Osteocyte (in vitro differentiated cells): ENCODE measurements at places on chromosomes 6 and 20.

- no peak for DNase-seq
Measured at GRCh38 chr6:148959008-148959407, 212.2 kb downstream of the UST start.

- no peak for DNase-seq
Measured at GRCh38 chr20:17935186-17935585, 33.4 kb downstream of the SNX5 start.

DNA sequence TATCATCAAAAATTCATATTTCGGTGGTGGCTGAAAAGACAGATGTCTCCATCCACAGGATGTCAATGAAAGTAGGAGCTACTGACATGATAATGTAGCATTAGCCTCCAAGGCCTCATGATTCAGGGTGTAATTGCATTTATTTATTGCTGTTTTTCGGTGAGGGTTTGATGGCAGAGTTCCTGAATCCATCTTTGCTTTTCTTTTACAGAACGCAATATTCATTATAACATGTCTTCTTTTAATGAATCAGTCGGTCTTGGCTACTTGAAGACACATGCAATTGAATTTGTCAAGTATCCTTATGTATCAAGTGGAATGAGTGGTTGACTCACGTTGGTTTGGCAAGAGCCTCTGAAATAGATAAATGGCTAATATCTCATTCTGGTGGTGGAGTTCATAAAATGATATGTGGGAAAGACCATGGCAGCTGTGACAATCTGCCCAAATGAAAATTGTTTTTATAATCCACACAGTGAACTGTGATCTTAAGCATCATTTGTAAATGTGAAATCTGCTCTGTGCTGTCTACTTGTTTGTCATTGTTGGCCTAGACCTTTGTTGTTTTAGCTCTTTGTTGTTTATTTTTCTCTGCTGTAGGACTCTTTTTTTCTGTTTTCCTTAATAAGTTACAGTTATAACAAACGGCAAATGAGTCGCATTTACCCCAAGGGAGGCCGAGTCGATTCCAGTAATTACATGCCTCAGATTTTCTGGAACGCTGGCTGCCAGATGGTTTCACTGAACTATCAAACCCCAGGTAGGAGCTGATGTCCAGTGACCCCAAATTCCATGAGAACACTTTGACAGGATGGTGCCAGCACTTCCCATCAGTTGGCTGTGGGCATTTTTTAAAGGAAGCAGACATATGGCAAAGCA, 105.7 kb upstream of the LAMP5 start:
- no peak for DNase-seq

DNA sequence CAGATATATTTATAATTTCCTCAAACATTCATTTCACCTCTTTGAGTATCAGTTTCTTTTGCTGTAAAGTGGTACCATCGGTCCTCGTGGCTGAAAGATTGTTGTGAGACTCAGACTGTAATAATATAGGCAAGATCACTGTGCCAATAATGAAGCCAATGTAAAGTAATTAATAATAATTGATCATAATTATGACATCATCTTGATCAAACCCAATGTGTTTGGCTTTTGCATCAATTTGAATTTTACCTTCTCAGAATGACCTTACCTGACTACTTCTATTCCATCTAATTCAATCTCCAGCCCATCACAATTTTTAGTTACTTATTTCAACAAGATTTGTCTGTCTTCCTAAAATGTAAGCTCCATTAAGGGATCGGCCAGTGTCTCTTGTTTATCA, 15.8 kb upstream of the MTRF1L start:
- no peak for DNase-seq

GRCh38 chr6:45554591-45554990, 176.9 kb upstream of the SUPT3H start:
- no peak for DNase-seq

GRCh38 chr20:8291873-8292272, 159.8 kb downstream of the PLCB1 start:
- no peak for DNase-seq

GRCh38 chr20:59207742-59208357, 44.2 kb downstream of the ZNF831 start:
- peak; percentile 64 for DNase-seq

- no peak for DNase-seq
Measured at GRCh38 chr6:74152096-74152675, 456.2 kb downstream of the CD109 start.

DNA sequence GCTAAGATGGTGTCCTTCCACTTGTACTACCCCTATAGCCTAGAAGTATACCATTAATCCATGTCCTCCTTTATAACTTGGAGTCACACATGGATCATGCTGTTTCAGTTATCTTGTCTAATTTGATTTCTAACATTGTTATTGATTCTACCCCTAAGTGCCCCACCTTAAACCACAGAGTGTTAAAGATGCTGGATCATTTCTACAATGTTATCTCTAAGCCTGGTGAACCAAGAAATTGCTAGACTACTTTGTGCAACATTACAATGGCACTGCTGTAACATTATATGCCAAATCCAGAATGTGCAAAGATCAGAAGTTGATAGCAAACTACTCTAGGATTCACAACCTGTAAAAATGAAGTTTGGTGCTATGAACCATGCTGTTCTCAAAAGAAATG, 1.7 kb downstream of the CGA start:
- no peak for DNase-seq

GRCh38 chr20:23536328-23536974, 31.8 kb downstream of the CST9L start:
- no peak for DNase-seq

- DNase-seq = no peak
Measured at GRCh38 chr6:45681860-45682511, 304.3 kb upstream of the SUPT3H start.

GRCh38 chr6:129644567-129645015, 65.4 kb downstream of the ARHGAP18 start:
- DNase-seq = no peak

GRCh38 chr6:6545616-6546317, 42.8 kb upstream of the LY86 start:
- DNase-seq = peak; percentile 68

DNA sequence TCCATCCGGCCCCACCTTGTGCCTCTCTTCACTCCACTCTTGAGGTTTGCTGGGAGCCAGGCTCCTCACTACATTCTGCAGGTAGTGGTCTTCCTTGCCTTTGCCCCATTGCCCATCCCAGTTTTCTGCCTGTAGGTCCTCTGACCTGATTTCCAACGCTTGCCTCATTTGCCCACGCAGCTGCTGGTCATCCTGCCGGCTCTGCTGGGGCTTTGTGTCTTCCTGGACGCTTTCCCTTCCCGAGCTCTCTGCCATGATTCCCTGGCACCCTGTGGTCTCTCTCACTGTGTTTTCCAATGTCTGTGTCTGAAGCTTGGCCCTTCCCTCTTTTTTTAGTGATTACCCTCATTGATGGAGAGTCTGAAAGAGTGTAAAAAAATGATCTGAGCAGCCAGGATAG, 451.6 kb downstream of the UTRN start:
- no peak for DNase-seq

DNA sequence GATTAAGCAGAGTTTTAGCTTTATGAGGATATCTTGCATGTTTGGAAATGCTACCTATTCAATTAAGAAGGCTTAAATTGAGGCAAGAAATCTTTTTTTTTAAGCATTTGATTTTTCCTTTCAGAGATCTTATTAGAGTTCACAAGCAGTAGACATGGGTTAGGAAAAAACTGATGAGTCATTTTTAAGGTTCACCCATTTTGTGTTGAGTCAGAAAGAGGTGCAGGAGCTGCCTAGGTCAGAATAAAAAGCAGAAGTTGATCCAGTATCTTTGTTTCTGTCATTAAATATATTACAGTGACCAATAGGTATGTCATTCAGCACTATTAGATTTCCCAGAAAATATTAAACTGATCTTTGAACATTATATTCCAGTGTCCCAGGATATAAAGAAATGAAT, 306.8 kb downstream of the LMBRD1 start:
- no peak for DNase-seq

- no peak for DNase-seq
Measured at GRCh38 chr6:157070403-157071107, 252.8 kb downstream of the TMEM242 start.

- no peak for DNase-seq
Measured at GRCh38 chr6:41459738-41460137, 86.4 kb upstream of the FOXP4 start.

GRCh38 chr20:11437090-11437489, 480.6 kb upstream of the BTBD3 start:
- DNase-seq = no peak

DNA sequence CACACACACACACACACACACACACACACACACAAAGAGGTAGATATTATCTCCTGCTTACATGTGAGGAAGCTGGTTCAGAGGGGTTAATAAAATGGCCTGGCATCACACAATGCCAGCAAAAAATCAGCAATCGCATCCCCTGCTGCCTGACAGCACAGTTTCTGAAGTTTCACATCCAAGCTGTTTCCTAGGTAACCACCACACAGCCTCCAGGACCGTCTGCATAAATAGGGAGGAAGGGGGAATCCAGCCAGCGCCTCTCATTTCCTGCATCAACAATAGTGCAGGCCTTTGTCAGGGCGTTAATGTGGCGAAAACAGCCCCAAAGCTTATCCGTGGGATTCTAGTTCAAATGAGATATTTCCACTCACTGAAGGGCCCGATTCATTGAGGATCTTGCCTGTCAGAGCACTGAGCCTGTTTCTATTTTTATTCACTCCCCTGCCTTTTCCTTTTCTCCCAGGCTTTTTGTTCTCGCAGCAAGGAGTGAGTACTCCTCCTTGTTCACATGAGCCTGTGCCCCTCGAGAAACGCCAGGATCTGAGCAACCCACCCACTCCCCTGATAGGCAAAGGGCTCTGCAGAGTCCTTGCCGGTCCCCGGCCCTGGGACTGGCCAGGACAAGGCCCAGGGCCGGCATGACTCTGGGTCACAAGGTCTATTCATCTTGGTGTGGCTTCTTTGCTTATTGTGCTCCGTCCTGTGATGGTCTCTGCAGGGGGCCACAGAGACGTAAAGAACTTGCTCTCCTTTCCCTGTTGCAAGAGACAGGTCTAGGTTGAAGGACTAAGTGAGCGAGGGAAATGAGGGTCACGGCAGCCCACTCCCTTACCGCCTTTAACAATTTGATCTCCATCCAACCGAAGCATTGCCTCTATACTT, 32.7 kb downstream of the TUBB2B start:
- DNase-seq = no peak

DNA sequence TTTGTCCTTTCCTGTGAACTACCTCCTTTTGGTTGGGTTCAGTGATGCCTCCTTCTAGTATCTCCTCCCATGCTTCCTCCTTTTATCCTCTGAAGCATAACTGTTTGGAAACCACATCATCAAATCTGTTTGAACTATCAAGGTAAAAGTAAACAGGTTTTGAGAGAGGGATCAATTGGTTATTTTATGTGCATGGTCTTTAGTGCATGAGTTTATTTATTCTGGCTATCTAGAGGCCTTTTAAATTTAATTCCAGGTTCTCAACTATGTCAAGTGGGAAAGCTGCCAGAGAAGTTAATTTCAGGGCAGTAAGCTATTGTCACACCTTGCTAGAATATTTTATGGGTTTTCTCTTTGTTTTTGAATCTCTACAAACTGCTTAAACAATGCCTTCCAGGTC, 54.1 kb downstream of the WASF1 start:
- DNase-seq = no peak

- DNase-seq = no peak
Measured at GRCh38 chr20:5153612-5154542, 27.1 kb downstream of the CDS2 start.

DNA sequence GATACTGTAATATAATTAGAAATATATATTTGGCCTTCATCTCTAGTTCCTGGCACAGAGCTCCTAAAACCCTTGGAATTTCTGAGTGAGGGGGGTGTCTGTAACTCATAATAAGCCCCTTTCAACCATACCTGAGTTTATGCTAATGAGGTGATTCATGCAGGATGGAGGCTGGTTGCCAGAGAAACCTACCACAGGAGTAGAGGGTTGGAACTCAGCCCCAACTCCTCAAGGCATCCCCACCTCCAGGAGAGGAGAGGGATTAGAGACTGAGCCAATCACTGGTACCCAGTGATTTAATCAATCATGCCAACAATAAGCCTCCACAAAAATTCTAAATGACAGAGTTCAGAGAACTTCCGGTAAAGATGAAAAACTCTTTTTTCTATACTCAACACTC, 17.5 kb downstream of the UQCC1 start:
- DNase-seq = no peak
